ENCODE measurements at places on chromosomes 11 and 22. TPM values are rescaled to one million over a fixed set of nuclear protein-coding genes. Genes with fewer than 3 reads are reported as not detected.

The DEFB131B gene
- not detected for total RNA-seq

- DNase-seq, result no peak
Measured at GRCh38 chr11:9077164-9077563, 14.2 kb downstream of the SCUBE2 start.

The MISFA gene
- total RNA-seq, result 3.8 TPM

DNA sequence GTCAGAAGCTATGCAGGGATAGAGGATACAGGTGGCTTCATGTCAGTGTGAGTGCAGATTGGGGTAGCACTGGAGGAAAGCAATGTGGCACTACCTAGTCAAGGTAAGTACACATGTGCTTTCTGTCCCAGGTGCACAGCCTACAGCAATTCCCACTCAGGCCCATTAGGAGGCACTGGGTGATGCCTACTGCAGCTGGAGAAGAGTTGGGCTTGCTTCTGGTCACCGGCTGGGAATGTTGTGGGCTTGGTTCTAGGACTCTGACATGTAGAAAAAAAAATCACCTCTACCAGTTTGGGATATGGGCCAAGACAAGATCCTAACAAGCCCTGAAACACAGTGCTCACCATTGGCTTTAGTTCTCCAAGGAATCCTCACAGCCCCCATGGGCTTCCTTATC lies 69.7 kb downstream of the TENM4 start:
- DNase-seq, result no peak

- no peak for DNase-seq
Measured at GRCh38 chr22:42056757-42057511, 13.7 kb downstream of the NAGA start.
